ENCODE measurements at places on chromosomes 16 and 17. TPM values are rescaled to one million over a fixed set of nuclear protein-coding genes. Genes with fewer than 3 reads are reported as not detected.

- no peak for DNase-seq
- H3K36me3 ChIP-seq: no peaks in the 10 kb centered on the region
- H3K27ac ChIP-seq: no peak overlapping the region
- H3K4me3 ChIP-seq: no peak overlapping the region
Measured at GRCh38 chr17:73625006-73625405, 19.2 kb downstream of the SDK2 start.

GRCh38 chr16:4381072-4381934 is 9.7 kb downstream of the VASN start:
- no peak overlapping the region for H3K4me3 ChIP-seq
- no peak overlapping the region for H3K27ac ChIP-seq
- H3K36me3 ChIP-seq: peaks cover 35% of the 10 kb centered on the region

DNA sequence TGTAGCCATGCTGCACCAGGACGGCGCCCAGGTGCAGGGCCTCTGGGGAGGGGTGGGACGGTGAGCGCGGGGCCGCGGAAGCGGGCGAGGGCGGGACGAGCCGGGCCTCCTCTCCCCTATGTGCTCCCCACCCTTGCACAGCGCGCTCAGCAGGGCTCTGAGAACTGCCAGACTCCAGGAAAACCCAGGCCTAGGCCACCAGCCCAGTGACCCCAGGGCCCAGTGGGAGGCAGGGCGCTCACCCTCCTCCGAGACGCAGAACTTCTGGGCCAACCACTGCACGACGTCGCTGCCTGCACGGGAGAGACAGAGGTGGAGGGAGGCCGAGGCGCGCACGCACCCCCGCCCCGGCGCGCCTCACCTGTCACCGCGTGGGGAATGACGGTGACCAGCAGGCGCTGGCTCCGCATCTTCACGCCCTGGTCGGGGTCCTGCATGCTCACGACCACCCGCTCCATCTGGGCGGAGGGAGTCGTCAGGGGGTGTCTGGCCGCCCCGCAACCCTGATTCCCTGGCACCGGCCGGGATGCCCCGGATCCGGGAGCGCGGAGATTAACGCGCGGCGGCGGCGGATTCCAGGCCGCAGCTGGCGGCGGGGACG is 603 bp downstream of the RGS11 start:
- peaks cover 10% of the 10 kb centered on the region for H3K4me1 ChIP-seq
- no peaks in the 10 kb centered on the region for H3K36me3 ChIP-seq
- peak overlapping the region; percentile 45 for H3K4me3 ChIP-seq
- peaks cover 36% of the 10 kb centered on the region for H3K27me3 ChIP-seq
- DNase-seq: peak; percentile 20

- H3K4me1 ChIP-seq: no peaks in the 10 kb centered on the region
- H3K27me3 ChIP-seq: no peaks in the 10 kb centered on the region
- no peaks in the 10 kb centered on the region for H3K36me3 ChIP-seq
- H3K27ac ChIP-seq: no peak overlapping the region
- H3K4me3 ChIP-seq: no peak overlapping the region
Measured at GRCh38 chr17:8941980-8942622, 23.4 kb downstream of the PIK3R5 start.

- no peaks in the 10 kb centered on the region for H3K27me3 ChIP-seq
- H3K27ac ChIP-seq: no peak overlapping the region
- H3K36me3 ChIP-seq: no peaks in the 10 kb centered on the region
- no peak overlapping the region for H3K4me3 ChIP-seq
Measured at GRCh38 chr16:72312828-72313227, 140.9 kb upstream of the PMFBP1 start.

GRCh38 chr17:37083456-37083855 is 134.7 kb downstream of the AATF start:
- no peak overlapping the region for H3K4me3 ChIP-seq
- no peaks in the 10 kb centered on the region for H3K4me1 ChIP-seq
- H3K27ac ChIP-seq: no peak overlapping the region
- DNase-seq: no peak
- no peaks in the 10 kb centered on the region for H3K27me3 ChIP-seq
- H3K36me3 ChIP-seq: peaks cover 34% of the 10 kb centered on the region

DNA sequence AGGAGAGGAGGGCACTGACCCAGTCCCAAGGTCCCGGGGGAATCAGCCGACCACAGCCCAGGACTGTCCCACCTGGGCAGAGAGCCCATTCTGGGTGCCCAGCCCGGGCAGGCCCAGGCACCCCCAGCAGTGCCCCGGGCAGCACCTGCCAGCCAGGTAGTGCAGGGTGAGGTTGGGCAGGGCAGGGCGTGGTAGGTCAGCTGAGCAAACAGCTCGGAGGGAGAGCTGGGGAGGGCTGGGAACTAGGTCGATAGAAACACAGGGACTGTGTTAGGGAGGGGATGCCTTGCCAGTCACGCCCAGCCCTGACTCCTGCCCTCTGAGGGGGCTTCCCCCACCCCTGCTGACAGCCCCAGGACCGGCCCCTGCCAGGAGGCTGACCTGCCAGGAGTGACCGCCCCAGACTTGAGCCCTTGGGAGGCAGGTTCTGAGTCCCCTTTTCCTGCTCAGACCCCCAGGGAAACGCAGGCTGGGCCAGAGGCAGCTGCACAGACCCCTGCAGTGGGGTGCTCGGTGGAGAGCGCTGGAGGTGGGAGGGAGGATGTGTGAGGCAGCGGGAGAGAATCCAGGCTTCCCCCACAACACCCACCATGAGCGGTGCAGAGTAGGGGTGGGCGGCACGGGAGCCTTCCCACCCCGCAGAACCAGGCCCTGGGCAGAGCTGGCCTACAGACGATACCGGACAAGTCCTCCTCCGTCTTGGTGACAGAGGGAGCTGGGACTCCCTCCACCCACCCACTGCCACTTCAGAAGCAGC is 4.7 kb downstream of the HS3ST6 start:
- H3K4me3 ChIP-seq: no peak overlapping the region
- H3K36me3 ChIP-seq: no peaks in the 10 kb centered on the region
- no peak overlapping the region for H3K27ac ChIP-seq

DNA sequence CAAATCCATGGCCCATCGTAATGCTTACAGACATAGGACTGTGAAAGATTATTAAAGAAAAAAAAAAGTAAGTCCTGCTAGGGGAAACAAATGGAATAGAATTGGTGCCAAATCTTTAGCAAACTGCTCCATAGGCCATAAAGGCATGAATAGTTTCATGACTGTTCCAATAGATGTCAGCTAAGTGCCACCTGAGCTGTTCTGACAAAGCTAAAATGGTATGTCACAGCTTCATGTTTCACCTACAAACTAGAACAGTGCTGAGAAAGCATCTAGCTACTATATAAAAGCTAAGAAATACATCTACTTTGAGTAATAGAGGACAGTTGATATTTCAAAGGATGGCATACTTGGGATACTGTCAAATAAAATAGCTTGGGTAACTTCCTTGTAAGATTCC is 771.6 kb upstream of the CA10 start:
- no peaks in the 10 kb centered on the region for H3K27me3 ChIP-seq
- no peak for DNase-seq
- H3K4me3 ChIP-seq: no peak overlapping the region

DNA sequence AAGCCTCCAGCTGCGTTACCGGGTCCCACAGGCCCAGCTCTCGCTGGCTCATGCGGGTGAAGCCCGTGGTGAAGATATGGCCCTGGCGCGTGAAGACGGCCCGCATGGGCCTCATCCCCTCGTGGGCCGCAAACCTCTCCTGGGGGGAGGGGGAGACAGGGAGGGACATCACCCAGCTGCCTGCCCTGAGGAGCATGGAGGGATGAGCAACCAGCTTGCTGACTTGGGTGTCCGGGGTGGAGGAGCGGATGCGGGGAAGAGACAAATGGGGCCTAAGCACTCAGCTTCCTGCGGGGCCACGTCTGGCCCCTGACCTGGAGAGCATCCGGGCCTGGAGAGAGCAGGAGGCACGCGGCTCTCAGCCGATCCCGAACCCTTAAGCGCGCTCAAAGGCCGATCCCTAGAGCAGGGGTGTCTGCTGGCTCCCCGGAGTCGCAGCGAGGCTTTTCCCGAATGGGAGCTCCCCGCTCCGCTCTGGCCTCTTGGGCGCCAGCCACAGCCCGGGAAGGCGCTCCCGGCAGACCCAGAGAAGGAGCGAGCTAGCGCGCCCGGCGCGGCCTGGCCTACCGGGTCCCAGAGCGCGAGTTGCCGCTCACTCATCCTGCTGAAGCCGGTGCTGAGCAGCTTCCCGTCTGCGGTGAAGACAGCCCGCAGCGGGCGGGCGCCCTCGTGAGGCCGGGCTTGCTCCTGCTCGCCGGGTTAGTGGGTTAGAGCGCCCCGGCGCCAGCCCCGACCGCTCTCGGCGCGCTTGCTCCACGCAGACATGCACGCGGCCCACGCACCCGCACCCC is 5.0 kb downstream of the CORO6 start:
- H3K36me3 ChIP-seq: no peaks in the 10 kb centered on the region
- no peaks in the 10 kb centered on the region for H3K27me3 ChIP-seq
- peak overlapping the region; percentile 90 for H3K27ac ChIP-seq
- peak overlapping the region; percentile 51 for H3K4me3 ChIP-seq
- H3K4me1 ChIP-seq: peaks cover 6% of the 10 kb centered on the region

DNA sequence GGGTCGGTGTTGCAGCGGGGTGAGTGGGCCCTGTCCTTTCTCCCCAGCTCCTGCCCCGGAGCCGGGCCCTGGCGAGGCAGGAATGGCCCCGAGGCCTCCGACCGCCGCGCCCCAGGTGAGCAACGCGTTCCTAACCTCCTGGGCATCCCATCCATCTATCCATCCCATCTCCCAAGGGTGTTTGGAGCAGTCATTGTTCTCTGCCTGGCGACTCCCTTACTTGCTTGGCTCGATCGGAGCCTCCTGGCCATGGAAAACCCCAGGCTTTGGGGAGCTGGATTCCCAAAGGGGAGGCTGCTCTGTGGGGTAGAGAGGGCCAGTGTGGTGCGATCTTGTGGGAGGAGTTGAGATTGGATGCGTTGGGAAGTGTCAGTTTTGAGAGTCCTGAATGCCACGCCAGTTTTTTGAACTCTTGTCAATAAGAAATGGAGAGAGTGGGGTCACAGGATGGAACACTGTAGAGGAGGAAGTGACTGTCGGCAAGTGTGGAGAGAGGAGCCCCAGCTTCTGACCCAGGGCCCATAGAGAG is 684 bp downstream of the ZFP90 start:
- H3K27ac ChIP-seq: no peak overlapping the region
- peak overlapping the region; percentile 81 for H3K4me3 ChIP-seq
- no peaks in the 10 kb centered on the region for H3K27me3 ChIP-seq
- H3K4me1 ChIP-seq: peaks cover 13% of the 10 kb centered on the region

- H3K27me3 ChIP-seq: no peaks in the 10 kb centered on the region
- H3K27ac ChIP-seq: no peak overlapping the region
- H3K4me1 ChIP-seq: no peaks in the 10 kb centered on the region
- DNase-seq: no peak
Measured at GRCh38 chr17:4956493-4957061, 5.7 kb downstream of the ENO3 start.

- peak overlapping the region; percentile 75 for H3K4me3 ChIP-seq
- peak; percentile 84 for DNase-seq
Measured at GRCh38 chr16:2033057-2033908, 6.6 kb downstream of the NHERF2 start.

- H3K4me1 ChIP-seq: no peaks in the 10 kb centered on the region
- no peaks in the 10 kb centered on the region for H3K36me3 ChIP-seq
- H3K4me3 ChIP-seq: no peak overlapping the region
- no peak for DNase-seq
Measured at GRCh38 chr17:49887744-49888360, 40.0 kb upstream of the TAC4 start.

DNA sequence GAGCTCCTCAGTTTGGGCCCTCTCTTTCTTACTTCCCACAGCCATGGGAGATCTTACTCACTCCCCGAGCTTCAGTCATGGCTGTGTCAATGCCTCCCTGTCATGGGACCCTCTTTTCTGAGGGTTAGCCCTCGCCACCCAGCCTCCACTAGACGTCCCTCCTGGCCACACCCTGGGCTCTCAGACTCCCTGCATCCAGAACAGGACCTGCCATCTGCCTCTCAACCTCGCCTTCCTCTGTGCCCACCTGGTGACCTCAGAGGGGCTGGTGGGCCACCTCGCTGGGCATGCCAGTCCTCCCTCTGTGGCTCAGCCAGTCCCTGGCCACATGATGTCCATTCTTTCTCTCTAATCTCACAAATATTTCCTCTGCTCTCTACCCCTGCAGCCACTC is 54.6 kb upstream of the MED9 start:
- no peaks in the 10 kb centered on the region for H3K36me3 ChIP-seq
- no peak overlapping the region for H3K4me3 ChIP-seq
- no peak for DNase-seq
- no peaks in the 10 kb centered on the region for H3K27me3 ChIP-seq

DNA sequence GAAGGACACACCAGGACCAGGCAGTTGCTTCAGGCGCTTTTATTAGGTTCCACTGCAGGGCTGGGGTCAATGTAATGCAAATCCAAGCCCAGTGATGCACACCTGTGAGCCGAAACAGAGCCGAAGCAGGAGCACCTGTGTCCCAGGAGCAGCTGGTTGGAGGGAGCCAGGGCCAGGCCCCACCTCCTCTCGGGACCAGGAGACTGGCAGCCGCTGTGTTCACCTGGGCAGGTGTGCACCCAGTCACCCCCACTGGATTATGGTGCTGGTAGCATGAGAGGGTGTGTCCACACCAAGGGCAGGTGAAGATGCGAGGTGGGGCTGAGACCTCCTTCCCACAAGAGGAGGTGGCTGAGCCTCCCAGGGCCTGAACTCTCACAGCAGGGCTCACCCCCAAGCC is 4.7 kb upstream of the FAAP100 start:
- H3K27ac ChIP-seq: peak overlapping the region; percentile 20
- peaks cover 48% of the 10 kb centered on the region for H3K36me3 ChIP-seq
- no peaks in the 10 kb centered on the region for H3K27me3 ChIP-seq
- DNase-seq: no peak

GRCh38 chr17:77453613-77454241 is 313.0 kb downstream of the SEC14L1 start:
- peak overlapping the region; percentile 25 for H3K4me3 ChIP-seq
- no peak for DNase-seq
- H3K4me1 ChIP-seq: peaks cover 92% of the 10 kb centered on the region
- H3K27ac ChIP-seq: peak overlapping the region; percentile 51

GRCh38 chr17:57341611-57342540 is 85.6 kb downstream of the MSI2 start:
- H3K36me3 ChIP-seq: no peaks in the 10 kb centered on the region
- no peak overlapping the region for H3K4me3 ChIP-seq
- H3K27me3 ChIP-seq: no peaks in the 10 kb centered on the region
- H3K27ac ChIP-seq: peak overlapping the region; percentile 25
- H3K4me1 ChIP-seq: no peaks in the 10 kb centered on the region

GRCh38 chr16:57627184-57627871 is 1.1 kb upstream of the ADGRG1 start:
- H3K4me3 ChIP-seq: no peak overlapping the region
- no peaks in the 10 kb centered on the region for H3K36me3 ChIP-seq
- peak overlapping the region; percentile 92 for H3K27ac ChIP-seq
- peaks cover 18% of the 10 kb centered on the region for H3K4me1 ChIP-seq
- DNase-seq: no peak
- H3K27me3 ChIP-seq: no peaks in the 10 kb centered on the region

GRCh38 chr16:89922477-89922883 is 662 bp upstream of the TUBB3 start:
- H3K36me3 ChIP-seq: no peaks in the 10 kb centered on the region
- H3K27me3 ChIP-seq: peaks cover 16% of the 10 kb centered on the region
- peak overlapping the region; percentile 66 for H3K4me3 ChIP-seq
- H3K4me1 ChIP-seq: peaks cover 56% of the 10 kb centered on the region
- peak overlapping the region; percentile 96 for H3K27ac ChIP-seq
- DNase-seq: peak; percentile 75

The CES3 gene
- total RNA-seq: 0.83 TPM

The SMYD4 gene
- 5.2 TPM for total RNA-seq

The GCGR gene
- not detected for total RNA-seq

The MYH3 gene
- 1.8 TPM for total RNA-seq

The SHISA6 gene
- total RNA-seq: 0.64 TPM

The SCIMP gene
- total RNA-seq: 0.44 TPM

The PPP1R1B gene
- 1.2 TPM for total RNA-seq

Data from heart left ventricle (tissue), 16 donors.